GM13976 (cell line): ENCODE measurements at places on chromosomes 3 and 15.
A peak's percentile ranks its signal among the peaks of the same experiment; 100 is the strongest.

DNA sequence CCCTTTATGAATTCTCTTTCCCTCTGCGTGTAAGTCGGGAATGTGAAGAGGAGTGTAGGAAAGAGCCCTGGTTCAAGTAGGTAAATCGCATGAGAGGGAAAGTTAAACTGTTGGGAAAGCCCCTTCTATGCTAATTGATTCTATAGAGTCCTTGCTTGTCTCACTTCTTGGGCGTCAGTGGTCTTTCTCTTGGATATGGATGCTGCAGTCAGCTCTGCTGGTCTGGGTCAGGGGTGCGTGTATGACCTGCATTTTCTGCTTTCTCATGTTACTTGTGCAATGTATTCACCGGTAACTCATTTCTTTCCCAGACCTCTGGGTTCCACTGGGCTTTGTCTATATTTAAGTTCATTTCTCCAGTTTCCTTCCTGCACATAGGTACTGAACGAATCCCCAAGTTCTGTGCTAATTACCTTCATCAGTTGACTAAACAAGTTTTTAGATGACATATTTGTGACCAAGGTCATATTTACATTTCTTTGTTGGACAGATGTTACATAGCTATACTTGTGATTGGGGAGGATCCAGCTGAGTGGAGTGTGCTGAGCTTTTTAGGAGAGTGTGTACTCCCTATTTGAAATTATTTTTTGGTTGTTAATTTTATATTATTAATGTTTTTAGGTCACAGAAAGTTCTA lies 1.4 kb downstream of the SETD5 start:
- no peak for DNase-seq

- DNase-seq = no peak
Observed at GRCh38 chr15:61025781-61026180, 203.3 kb downstream of the RORA start.

DNA sequence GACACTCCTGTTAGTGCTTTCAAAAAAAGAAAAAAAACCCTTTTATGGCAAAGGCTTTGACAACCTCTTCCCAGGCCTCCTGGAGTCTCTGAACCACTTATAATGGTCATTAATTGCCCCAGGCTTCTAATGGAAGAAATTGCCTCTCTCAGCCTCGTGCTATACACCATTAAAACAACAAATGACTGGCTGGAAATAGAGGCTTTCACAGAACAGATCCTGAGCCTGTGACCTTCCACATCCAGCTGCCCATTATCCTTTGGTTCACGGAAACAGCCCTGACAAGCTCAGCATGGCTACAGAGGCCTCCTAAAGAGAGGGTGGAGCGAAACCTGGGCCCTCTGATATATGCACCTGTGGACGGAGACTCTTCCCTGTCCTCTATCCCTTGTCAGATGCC lies 26.8 kb upstream of the MKRN3 start:
- DNase-seq = no peak

- peak; percentile 44 for DNase-seq
Observed at GRCh38 chr15:74432271-74432967, 1.3 kb downstream of the SEMA7A start.

DNA sequence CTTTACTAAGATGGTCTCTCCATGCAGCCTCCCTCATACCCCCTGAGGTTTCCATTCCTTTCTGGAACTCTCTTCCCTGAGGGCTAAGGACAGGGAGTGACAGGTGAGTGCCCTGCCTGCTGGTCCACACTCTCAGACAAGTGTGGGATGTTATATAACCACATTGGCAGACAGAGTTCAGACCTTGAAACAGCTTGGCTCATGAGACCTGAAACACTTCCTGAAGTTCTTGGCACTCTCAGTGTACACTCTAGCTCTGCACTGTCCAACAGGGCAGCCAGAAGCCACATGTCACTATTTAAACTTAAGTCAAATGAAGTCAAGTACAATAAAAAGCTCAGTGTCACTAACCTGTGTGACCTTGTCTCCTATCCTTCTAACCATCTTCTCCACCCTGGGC lies 188.5 kb downstream of the ZNF621 start:
- DNase-seq = no peak

DNA sequence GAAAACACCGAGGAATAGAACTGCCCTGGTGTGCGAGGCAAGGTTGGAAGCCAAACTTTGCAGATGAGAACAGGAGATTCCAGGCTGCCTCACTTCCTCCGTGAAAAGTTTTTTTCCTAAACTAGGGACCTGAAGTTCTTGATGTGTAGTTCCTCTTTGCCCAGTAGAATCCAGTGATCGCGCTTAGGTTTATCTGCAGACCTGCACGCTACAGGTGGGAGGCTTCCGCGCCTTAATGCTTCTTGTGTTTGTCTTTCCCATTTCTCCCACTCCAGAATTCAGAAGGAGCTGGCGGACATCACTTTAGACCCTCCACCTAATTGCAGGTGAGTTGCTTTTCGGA lies 5.4 kb downstream of the UBE2E1 start:
- no peak for DNase-seq

DNA sequence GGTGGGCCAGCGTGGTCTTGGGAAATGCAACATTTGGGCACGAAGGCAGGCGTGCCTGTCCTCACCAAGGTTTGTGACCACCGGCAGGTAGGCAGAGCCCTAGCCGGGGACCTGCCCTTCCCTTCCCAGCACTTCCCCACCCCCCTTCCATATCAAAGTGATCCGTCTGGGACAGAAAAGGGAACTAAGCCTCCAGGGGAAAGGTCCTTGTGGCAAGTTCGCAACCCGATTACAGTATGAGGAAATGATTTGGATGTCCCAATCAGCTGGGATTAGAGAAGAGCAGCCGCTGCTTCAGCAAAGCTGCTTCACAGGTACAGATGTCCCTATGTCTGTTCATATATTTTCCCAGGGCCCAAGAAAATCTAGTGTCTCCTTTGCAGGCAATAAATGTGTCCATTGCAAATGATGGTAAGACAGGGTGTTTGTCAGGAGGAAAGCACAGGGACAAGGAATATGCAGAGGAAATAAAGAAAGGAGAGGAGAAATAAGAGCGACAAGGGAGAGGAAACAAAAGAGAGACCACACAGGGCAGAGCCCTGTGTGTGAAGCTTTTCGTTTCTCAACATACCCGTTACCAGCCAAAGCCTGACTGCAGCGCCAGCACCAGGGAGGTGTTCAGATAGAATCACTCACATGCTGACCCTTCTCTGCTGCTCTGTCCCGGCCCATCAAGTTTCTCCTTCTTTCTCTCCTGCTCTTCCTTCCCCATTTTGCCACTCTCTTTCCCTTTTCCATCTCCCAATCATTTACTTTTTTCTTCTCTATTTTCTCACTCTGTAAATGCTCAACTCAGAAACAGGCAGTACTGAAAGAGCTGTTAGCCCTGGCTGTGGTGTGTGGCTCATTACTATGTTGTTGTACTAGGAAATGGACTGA lies 17.4 kb upstream of the SECISBP2L start:
- DNase-seq = no peak

DNA sequence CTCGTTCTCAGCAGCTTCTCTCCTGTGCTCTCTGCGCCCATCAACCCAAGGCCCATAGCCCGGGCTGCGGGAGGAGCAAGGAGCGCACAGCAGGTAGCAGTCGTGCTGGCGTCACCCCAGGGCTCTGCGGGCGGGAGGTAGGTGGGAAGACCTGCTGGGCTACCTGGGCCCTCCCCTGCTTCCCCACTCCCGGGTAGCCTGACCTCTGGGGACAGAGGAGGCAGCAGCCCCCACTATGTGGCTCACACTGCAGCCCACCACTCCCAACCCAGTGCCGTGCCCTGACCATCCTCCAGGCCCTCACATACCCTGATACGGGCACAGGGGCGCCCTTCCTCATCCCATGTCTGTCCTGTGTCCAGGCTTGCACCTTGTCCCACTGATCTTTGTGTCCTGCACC lies 171.0 kb downstream of the NSMCE3 start:
- no peak for DNase-seq

- DNase-seq = no peak
Observed at GRCh38 chr15:88710027-88710715, 71.4 kb downstream of the ISG20 start.

GRCh38 chr3:24225385-24225950 lies 269.2 kb downstream of the THRB start:
- no peak for DNase-seq

DNA sequence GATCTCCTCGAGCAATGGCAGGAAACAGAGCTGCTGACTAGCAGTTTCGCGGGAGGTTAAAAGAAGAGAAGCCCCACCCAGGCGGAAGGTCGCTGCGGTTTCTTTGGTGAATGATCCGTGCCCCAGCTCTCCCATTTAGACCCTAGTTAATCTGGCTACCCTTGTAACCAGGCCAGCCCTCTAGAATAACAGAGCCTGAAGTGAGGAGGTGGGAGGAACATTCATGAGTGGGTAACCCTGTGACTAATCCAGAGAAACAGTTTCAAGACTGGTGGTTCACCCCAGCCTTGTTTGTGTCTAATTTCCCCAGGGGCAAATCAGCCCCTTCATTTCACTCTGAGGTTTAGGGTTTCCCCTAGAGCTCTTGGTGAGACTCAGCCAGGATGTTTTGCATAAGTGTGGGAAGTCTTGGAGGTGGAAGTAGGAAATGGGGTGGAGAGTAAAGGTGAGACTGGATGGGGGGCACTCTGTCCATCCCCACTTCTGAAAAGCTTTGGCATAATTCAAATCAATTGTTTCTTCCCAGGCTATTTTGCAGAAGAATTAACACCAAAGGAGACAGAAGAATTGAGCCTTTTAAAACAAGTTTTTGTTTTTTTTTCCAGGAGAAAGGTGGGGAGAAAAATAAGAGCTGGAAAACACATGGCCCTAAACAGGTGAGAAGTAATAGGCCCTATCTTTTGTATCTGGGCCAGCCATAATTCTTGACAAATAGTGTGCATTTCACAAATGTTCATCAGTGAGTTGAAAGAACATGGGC lies 303.1 kb downstream of the RPLP1 start:
- peak; percentile 79 for DNase-seq

- no peak for DNase-seq
Observed at GRCh38 chr15:62392376-62392775, 227.3 kb upstream of the C2CD4B start.

GRCh38 chr15:38536201-38536676 lies 28.4 kb downstream of the RASGRP1 start:
- DNase-seq = no peak

- peak; percentile 16 for DNase-seq
Observed at GRCh38 chr3:75396316-75396802, 267.8 kb upstream of the FRG2C start.

DNA sequence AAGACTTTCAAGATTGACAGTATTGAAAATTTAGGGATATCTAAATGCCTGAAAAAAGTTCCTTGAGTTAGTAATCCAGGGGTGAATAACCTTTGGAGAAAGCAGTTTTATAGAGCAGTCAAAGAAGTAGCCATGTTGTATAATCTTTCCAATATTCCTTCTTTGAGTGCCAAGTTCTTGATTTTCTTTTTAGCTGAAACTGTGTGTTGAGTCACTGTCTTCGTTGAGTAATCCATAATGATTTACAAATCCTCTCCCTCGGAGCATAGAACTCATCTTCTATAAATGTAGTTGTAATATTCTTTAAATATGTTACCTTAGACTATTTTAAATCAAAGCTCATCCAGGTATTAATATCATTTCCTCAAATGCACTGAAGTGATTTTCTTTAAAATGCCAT lies 135.2 kb downstream of the BBX start:
- DNase-seq = no peak

DNA sequence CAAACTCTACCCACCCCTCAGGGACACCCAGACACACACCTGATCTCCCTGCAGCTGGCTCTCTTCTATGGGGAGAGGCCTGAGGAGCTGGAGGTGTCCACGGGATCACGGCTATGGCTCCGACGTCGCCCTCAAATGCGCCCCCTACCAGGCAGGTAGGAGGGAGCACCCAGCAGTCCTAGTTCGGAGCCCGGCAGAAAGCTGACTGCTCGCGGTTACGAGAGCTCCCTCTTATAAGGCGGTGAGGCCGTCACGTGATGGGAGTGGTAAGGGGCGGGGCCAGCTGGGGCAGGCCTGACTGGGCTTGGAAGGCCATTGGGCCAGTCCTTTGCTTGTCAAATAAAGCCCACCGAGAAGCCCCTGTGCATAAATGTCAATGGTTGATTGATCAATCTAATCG lies at the start of gene PRR20G:
Gene PRR20G, minus strand, starts transcription at position 207 of the 400 bp plus-strand sequence. CDS start 681 bp downstream, outside the sequence.
- no peak for DNase-seq
